ENCODE measurements at places on chromosomes 3 and 15.
A peak's percentile ranks its signal among the peaks of the same experiment; 100 is the strongest.

DNA sequence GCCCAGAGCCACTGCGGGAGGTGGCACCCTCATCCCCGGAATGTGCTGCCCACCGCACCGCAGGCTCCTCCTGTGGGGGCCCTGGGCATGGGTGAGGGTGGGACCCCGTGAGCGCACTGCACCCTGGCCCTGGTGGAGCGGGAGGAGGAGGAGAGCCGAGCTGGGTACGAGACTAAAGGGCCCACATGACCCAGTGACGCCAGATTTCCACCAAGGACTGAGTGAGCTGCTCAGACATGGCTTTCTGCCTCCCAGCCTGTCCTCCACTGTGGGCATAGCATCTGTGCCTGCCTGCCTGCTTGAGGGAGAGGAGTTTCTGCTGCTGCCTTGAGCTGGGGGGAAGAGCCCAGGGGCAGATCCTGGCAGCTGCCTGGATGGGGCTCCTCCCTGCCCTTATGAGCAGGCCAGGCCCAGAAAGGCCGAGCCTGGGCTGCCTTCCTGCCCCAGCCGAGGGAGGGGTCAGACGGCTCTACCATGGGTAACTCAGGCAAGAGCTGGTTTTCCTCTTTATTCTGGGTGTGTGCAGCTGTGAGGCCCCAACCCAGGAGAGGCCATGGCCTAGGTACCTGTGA lies 88.4 kb downstream of the VGLL4 start:
- no peak for DNase-seq

DNA sequence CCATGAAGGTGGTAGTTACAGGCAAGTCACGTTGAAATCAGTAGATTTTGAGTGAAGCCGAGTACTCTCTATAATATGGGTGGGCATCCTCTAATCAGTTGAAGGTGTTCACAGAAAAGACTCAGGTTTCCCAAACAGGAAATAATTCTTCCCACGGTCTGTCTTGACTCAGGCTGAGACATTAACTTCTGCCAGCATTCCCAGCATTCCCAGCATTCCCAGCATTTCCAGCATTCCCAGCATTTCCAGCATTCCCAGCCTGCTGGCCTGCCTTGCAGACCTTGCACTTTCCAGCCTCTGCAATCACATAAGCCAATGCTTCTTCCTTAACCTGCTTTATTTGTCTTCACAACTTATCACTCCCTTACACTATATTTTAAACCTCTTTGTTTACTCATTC lies 542.3 kb upstream of the ROBO2 start:
- DNase-seq = peak; percentile 18

GRCh38 chr3:9500108-9501050 lies 53.2 kb downstream of the LHFPL4 start:
- peak; percentile 90 for DNase-seq

DNA sequence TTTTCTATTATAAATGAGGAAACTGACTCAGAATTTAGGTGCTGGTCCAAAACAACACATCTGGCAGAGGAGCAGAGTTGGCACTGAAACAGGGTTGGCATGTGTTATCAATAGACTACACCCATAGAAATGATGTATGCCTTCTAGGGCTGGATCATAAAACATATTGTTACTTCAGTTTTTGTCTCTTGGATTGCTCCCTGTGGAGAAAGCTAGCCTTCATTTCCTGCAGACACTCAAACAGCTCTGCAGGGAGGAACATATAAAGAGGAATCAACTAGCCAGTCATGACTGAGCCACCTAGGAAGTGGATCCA lies 507 bp upstream of the MRPL3 start:
- no peak for DNase-seq

DNA sequence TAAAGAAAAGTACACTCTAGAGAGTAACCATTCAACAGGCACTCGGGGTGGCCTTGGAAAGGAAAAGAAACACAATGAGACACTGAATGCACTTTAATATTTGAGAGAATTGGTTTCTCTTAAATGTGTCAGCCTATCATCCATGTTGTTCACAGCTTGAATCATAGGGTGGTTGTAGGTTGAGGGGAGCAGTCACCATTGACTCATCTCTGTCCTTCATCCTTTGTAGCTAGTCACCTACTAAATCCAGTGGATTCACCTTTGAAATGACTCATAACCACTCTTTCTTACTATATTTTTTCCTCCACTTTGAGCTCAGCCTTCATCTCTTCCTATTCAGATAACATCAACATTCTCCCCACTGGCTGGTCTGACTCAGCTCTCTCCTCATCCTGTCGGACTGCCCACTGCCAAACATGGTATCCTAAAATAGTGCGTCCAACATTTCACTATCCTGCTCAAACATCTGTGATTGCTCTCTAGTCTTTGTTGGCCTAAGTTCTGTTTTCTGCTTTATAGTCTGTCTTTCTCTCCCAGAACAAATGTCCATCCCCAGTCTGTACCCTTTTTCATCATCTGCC lies 182.7 kb upstream of the GADL1 start:
- no peak for DNase-seq

GRCh38 chr3:53628536-53629401 lies 134.4 kb downstream of the CACNA1D start:
- DNase-seq = no peak

GRCh38 chr3:103047640-103048039 lies 612.8 kb downstream of the ZPLD1 start:
- DNase-seq = no peak

GRCh38 chr3:155254445-155254844 lies 39.0 kb downstream of the STRIT1 start:
- DNase-seq = no peak

- no peak for DNase-seq
Measured at GRCh38 chr3:6734395-6734746, 126.5 kb upstream of the GRM7 start.

- no peak for DNase-seq
Measured at GRCh38 chr3:157819270-157820156, 286.7 kb downstream of the SHOX2 start.

- DNase-seq = no peak
Measured at GRCh38 chr3:113743006-113743630, 2.9 kb downstream of the NAA50 start.

- DNase-seq = no peak
Measured at GRCh38 chr3:155194973-155195957, 98.2 kb downstream of the STRIT1 start.

DNA sequence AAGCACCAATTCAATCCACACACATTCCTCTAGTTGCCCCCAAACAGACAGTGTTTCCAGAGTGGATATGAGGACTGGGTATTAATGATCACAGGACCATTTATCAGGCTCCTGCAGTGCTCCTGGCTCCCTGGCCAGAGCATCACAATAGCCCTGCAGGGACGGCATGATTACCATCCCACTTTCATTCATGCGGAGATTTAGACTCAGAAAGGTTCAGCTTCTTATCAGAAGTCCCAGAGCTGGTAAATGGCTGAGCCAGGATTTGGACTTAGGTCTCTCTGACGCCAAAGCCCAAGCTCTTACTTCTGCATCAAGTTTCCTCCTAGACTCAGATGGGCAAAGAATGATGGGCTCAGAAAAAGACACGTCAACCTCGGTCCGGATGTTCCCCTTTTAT lies 2.9 kb upstream of the EPHB3 start:
- DNase-seq = no peak

- no peak for DNase-seq
Measured at GRCh38 chr15:29538044-29538443, 268.4 kb upstream of the NSMCE3 start.

DNA sequence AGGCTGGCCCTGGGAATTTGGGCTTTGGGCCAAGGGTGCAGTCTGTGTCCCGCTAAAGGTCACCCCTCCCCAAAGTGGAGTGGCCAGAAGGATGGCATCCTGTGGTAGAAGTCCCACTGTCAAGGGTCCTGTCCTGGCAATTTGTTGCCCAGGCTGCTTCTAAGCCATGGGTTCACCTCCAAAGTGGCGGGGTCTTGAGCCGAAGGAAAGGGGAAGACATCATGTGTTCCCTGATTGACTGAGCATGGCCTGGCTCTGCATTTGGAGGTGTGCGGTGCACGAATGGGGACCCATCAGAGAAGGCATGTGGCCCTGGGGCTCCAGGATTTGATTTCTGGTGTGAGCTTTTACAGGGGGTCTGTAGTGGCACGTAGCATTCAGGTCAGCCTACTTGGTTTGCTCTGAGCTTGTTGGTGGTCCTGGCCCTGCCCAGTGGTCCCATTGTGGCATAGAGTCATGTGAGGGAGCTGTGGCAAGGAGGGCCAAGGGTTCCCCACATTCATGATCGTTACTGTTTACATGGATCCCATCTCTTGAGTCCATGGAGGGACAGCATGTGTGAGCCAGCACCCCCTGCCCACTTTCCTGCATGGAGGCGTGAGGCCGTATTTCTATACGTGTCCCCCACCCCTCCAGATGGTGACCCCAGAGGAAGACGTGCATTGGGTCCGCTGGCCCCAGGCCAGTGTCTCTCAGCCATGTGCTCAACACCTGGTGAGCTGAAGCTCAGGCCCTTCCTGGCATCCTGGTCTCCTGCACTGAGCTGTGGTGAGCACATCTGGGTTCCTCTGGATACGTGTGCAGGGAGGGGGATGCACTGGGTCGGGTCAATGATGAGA lies 225.1 kb downstream of the SNRPN start:
- peak; percentile 1 for DNase-seq

DNA sequence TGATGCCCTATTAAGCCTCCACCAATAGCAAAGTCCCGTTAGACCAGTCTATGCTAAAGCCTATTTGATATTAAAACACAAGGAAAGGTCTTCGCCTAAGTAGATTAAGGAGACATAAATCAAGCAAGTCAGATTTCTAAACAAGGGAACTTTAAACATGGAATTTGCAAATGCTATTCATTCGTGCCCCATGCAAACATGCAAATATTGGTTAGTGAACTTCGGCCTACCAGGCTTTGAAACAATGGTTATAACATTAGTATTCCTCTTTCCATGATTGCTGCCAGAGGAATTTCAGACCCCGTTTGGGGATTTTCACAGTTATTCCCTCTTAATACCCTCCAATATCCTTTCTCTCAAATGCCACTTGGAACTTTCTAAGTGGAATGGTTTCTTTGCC lies 36.9 kb upstream of the ZNF280D start:
- no peak for DNase-seq

GRCh38 chr15:76987896-76988860 lies 6.7 kb upstream of the PSTPIP1 start:
- no peak for DNase-seq

- no peak for DNase-seq
Measured at GRCh38 chr15:71237456-71238188, 122.4 kb downstream of the THSD4 start.

GRCh38 chr3:150494411-150494977 lies 51.8 kb downstream of the SERP1 start:
- DNase-seq = no peak

DNA sequence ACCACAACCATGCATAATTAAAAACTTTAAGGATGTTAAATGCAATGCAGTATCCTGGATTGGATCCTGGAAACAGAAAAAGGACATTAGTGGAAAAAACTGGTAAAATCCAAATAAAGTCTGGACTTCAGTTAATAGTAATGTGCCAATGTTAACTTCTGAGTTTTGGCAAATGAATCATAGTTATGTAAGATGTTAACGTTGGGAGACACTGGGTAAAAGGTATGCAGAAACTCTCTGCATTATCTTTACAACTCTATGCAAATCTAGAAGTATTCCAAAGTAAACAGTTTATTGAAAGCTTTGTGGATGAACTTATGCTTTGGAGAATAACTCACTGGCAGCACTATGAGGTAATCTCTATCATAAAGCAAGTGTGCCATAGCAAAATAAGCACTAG lies 357.4 kb downstream of the RORA start:
- DNase-seq = no peak

GRCh38 chr3:171768281-171768900 lies 41.9 kb downstream of the PLD1 start:
- DNase-seq = no peak

GRCh38 chr3:143784446-143784845 lies 63.8 kb downstream of the SLC9A9 start:
- DNase-seq = no peak

GRCh38 chr3:107407355-107407754 lies 30.1 kb downstream of the CCDC54 start:
- no peak for DNase-seq

GRCh38 chr3:185479373-185479945 lies 19.4 kb downstream of the TMEM41A start:
- DNase-seq = no peak

DNA sequence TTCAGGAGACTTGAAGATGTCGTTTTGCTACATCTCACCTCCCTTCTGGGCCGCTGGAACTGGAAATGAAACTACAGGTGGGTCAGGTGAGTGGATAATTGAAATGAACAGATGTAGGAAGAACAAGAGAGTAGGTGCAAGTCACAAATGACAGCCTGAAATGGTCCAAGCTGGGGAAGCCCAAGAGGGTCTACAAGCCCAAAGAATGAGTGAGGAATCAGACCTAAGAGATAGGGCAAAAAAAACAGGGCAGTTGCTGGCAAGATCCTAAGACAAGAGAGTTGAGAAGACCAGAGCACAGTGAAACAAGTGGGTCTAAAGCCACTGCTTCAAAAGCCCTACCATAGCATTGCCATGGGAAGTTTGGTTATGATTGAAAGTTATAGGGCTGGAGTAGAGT lies 67.4 kb upstream of the SNRK start:
- DNase-seq = no peak

- no peak for DNase-seq
Measured at GRCh38 chr15:41978534-41978933, 6.2 kb upstream of the EHD4 start.

DNA sequence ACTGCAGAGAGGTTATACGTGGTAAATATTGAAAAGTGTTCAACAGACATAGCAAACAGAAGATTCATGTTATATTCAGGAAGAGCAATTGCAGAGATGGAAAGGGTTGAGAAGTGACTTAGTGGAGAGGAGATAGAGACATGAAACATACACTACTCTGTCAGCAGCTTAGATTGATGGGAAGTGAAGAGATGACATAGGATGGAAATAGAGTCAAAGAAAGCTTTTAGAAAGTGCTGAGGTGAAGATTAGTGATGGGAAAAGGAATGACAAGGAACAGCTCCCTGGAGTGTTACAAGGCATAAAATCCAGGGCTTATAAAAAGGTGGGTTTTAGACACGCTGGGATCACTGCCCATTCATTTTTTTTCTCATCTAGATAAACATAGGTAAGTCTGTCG lies 17.2 kb upstream of the GOLIM4 start:
- DNase-seq = no peak

- DNase-seq = no peak
Measured at GRCh38 chr3:112121577-112122547, 11.2 kb downstream of the GCSAM start.

- DNase-seq = no peak
Measured at GRCh38 chr3:144033863-144034262, 62.2 kb downstream of the DIPK2A start.

DNA sequence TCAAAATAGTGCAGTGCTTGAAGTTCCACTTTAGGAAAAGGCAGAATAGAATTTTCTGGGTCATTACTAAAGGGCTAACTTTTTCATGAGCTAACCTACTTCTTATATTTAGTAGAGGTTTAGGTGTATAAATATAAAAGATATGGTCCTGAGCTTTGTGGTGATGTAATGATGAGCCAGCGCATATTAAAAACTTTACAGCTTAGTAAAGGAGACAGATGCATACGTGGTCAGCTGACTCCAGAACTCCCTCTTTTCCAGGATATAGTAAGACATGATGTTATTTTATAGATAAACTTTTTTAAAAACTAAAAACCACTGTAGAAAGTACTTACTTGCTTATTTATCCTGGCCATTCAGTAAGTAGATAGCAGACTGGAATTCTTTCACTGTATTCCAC lies 895.0 kb downstream of the CADM2 start:
- no peak for DNase-seq
